ENCODE measurements at places on chromosomes 2 and 18. TPM values are rescaled to one million over a fixed set of nuclear protein-coding genes. Genes with fewer than 3 reads are reported as not detected.

CPLX4 gene
- total RNA-seq = 14.8 TPM

UGT1A10 gene
- total RNA-seq = not detected

SP3 gene
- 137 TPM for total RNA-seq

TCF23 gene
- total RNA-seq = not detected

IL36RN gene
- not detected for total RNA-seq

SLC30A3 gene
- 3.2 TPM for total RNA-seq

ANKRD30B gene
- total RNA-seq = 3.0 TPM

IL37 gene
- total RNA-seq = not detected

VWA3B gene
- total RNA-seq = 0.73 TPM
